ENCODE measurements at places on chromosomes 2 and 18.
A peak's percentile ranks its signal among the peaks of the same experiment; 100 is the strongest.

- DNase-seq: peak; percentile 79
Measured at GRCh38 chr18:59180150-59180845, 39.7 kb upstream of the GRP start.

DNA sequence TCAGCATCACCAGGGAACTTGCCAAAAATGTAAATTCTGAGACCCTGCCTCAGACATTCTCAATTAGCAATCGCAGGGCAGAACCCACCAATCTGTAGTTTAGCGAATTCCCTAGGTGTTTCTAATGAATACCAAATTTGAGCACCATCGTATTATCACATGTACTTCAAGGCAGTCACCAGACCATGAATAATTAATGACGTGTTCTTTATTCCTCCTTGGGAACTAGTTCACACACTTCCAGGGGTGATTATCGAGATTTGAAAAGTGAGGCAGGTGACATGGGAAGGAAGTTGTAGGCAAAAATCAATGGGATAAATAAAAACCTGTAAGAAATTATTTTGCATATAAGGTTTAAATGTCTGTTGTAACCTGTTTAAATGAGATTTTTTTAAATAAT lies 102.5 kb upstream of the CRIM1 start:
- DNase-seq: no peak

GRCh38 chr2:174106736-174107135 lies 141.6 kb upstream of the SP3 start:
- no peak for DNase-seq

DNA sequence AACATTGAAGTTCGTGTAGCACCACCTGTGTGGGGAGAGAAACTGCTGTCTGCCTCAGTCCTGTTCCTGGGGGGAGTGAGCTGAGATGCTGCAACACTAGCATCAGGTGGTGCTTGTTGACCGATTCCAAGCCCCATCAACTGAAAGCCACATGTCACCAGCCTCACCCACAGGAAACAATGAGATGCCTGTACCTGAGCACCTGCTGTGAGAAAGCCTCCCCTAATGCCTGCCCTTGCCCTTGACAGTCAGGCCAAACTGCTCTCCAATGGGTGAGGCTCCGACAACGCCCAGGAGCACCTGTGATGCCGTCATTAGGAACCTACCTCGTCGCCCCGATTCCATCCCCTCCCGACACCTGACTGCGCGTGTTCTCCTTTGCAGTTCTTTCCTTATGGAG lies 104.6 kb downstream of the SMC6 start:
- no peak for DNase-seq

DNA sequence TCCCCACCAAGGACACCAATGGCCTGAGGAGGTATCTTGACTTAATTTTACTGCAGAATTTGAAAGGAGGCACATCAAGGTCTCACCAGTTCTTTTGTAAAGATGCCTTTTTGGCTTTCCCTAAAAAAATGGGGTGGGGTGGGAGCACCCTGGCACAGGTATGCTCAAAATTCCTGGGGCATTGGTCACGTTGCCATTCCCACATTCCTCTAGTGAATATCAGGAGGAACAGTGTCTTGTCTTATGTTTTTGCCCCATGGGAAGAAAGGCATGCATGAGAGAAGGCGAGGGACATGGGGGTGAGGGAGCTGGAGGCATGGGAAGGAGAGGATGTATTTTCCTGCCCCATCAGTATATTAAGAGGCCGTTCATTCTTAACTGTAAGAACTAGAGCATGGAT lies 275.3 kb downstream of the CMPK2 start:
- DNase-seq: no peak

- no peak for DNase-seq
Measured at GRCh38 chr2:6398421-6398820, 467.3 kb downstream of the CMPK2 start.

DNA sequence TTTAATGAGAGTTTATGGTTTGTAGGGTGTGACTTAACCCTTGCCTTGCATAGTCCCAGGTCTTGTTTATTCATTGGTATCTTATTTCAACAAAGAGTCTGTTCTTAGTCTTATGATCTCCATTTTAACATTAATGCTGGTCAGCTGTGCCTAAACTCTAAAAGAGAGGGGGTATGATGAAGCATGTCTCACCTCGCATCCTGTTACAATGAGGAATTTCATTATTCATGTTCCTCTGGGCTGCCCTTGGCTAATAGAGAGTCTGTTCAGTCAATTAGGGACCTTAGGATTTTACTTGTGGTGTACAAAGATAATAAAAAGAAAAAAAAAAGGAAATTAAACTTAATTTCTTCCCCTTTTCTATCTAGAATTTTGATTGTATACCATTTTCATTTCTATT lies 831.9 kb upstream of the CDH2 start:
- DNase-seq: no peak

GRCh38 chr18:35938158-35938557 lies 34.3 kb upstream of the RMP24 start:
- DNase-seq: no peak

GRCh38 chr2:135743860-135744259 lies 2.2 kb downstream of the UBXN4 start:
- no peak for DNase-seq

DNA sequence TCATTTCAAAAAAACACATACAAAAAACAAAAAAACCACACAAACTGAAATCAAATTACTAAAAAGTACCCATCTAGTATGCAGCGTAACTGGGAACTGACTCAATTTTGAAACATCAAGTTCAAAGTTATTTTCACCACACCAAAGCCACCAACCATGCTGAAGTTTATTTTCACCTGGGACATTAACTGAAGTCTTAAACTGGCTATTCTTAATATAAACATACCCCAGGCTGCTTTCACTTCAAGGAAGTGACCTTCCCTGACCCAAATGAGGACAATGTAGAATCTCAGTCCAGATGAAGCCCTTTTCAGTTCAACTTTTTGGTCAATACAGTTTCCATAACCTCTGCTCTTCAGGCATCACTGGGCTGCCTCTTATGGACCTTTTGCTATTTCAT lies 84.6 kb downstream of the PIGN start:
- DNase-seq: no peak

GRCh38 chr2:226497146-226497909 lies 302.3 kb downstream of the IRS1 start:
- DNase-seq: no peak

GRCh38 chr2:193153576-193153975 lies 958.8 kb upstream of the TMEFF2 start:
- no peak for DNase-seq

GRCh38 chr18:46276748-46277147 lies 172.6 kb downstream of the HAUS1 start:
- DNase-seq: no peak

DNA sequence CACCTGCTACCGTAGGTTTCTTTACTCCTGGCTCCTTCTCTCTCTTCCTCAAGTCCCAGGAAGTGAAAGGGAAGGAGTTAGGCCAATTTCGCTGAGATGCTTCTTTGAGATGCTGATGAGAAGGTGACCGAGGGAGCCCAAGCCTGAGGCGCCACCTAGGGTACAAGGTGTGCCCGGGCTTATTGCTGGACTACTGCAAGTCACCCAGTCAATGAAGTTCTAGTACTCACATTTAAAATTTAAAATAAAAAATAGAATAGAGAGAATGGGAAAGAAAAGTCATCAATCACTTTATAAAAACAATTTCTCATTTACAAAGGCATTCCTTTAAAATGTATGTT lies 45.3 kb downstream of the ACAA2 start:
- DNase-seq: peak; percentile 39

- DNase-seq: no peak
Measured at GRCh38 chr2:158602027-158602426, 145.3 kb downstream of the PKP4 start.

GRCh38 chr2:76953733-76954347 lies 568.3 kb downstream of the LRRTM4 start:
- DNase-seq: peak; percentile 4

GRCh38 chr2:146412625-146413024 lies 1432.2 kb upstream of the ACVR2A start:
- no peak for DNase-seq

GRCh38 chr18:44896846-44897245 lies 216.2 kb downstream of the SETBP1 start:
- DNase-seq: no peak

- DNase-seq: no peak
Measured at GRCh38 chr18:59704146-59704545, 6.9 kb upstream of the CCBE1 start.

DNA sequence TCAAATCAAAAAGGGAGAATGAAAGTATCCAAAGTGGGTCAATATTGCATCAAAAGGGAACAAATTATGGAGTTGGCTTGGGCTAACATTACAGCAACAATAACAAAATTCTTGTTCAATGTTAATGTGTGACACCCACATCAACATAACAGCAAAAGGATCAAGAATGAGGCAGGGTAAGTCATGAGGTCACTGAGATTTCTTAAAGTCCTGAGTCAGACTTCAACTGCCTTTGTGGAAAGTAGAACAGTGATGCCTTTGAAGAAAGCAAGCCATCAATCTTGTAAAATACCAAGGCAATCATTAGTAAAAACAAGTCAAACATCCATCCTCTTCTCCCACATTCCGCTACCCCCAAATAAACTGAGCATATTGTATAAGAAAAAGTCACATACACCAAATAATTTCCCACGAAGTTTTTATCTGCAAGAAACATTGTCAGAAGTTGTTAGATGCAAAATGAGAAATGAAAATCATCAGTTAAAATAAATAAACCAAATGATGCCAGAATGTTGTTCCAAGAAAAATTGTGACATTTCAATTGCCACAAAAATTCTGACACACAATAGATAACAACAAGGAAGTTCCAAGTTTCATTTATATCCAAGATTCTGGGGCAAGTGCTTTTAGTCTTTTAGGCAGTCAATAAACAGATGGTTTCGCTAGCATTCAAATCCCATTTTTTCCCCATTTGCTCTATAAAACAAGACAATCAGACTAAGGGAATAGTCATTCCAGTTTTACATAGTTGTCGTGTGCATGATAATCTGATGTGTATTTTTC lies 216.1 kb upstream of the SETBP1 start:
- no peak for DNase-seq

DNA sequence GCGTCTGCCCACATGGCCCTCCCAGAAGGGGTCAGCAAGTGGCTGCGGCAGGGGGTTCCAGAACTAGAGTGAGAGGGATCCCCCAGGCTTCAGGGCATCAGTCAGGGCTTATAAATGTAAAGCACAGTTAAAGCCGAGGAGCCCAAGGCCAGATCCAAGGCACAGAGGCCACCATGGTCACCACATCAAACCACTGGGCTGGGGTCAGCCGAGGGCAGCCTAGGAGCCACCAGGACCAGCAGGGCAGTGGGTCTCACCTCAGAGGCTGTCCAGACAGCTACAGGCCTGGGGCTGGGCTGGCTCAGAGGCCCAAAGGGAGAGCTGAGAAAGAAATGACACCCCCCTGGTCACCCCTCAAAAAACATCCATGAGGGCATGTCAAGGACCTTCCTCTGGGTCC lies 188.5 kb downstream of the INHBB start:
- DNase-seq: no peak

Data from fibroblast of skin of left quadriceps (primary cell).